AML-193 (cell line): ENCODE measurements at places on chromosomes 1 and 21.

GRCh38 chr1:164865385-164865784 is 306.4 kb downstream of the PBX1 start:
- DNase-seq, result no peak

- no peak for DNase-seq
Observed at GRCh38 chr1:217311766-217312165, 319.1 kb downstream of the GPATCH2 start.

DNA sequence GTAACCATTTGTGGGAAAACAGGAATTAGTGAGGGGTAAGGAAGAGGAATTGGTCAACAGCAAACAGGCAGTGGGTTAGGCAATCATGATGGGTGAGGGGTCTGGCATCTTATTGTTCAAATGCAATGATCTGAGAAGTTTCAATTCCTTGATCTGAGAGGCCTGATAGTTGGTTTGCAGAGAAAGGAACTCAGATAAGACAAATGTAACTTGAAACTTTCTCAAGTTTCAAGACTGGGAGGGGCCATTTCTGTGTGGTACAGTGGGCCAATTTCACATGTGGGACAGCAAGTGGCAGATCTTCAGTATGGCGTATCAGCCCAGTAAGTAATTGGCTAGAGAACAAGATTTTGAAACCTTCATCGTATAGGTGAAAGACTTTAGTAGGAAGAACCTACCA is 102.5 kb downstream of the XPR1 start:
- no peak for DNase-seq

- DNase-seq, result no peak
Observed at GRCh38 chr1:119959268-119960220, 63.2 kb upstream of the ADAM30 start.

DNA sequence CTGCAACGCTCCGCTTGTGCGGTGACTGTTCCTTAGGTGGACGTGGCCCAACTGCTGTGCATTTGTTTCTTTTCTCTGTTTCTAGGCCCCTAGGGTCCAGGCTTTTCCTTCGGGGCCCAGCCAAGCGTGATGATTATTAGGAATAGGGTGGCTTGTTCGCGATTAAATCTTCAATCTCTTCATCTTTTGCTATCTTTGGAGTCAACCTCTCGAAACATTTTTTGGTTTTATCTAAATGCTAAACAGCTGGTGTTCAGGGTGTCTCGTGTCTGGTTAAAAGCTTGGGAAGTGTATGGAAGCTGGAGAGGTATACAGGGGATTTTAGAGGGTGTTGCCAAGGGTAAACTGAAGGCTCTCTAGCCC is 844 bp upstream of the PLD5 start:
- DNase-seq, result no peak

GRCh38 chr1:39213511-39214002 is 9.1 kb downstream of the MACF1 start:
- no peak for DNase-seq

- no peak for DNase-seq
Observed at GRCh38 chr1:202597090-202597761, 113.0 kb downstream of the SYT2 start.

DNA sequence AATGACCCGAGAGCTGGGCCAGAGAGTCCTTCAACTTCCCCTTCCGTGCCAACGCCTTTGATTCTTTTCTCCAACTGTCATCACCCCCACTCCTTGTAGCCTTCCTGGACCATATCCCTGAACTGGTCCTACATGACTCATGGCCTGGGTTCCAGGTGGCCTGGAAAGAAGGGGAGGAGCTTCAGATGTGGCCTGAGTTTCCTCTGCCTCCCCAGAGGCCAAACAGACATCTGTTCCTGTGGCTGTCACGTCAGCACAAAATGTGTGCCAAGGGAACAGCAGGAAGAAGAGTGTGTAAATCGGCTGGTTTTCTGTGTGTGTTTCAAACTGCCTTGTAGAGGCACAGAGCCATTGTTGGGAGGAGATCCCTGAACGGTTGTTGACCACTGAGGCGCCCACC is 24.9 kb upstream of the KIRREL1 start:
- no peak for DNase-seq

GRCh38 chr1:51009381-51009780 is 39.3 kb downstream of the CDKN2C start:
- DNase-seq, result no peak

GRCh38 chr1:39984951-39985350 is 30.0 kb downstream of the MFSD2A start:
- DNase-seq, result no peak

DNA sequence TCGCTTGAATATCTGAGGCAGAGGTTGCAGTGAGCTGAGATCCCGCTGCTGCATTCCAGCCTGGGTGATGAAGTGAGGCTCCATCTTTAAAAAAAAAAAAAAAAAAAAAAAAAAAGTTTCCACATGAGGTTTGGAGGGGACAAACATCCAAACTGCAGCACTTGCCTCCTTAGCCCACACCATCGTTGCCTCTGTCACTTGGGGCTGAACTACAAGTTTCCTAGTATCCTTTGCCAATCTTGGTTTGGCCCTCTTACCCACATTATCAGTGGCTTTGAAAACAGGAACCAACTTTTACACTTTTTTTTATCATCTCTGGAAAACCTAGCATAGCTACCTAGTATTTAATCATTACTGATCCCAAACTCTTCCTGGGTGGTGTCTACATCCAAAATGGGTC is 59.2 kb downstream of the CLSTN1 start:
- peak; percentile 21 for DNase-seq

GRCh38 chr1:180636138-180636537 is 4.3 kb downstream of the XPR1 start:
- no peak for DNase-seq

DNA sequence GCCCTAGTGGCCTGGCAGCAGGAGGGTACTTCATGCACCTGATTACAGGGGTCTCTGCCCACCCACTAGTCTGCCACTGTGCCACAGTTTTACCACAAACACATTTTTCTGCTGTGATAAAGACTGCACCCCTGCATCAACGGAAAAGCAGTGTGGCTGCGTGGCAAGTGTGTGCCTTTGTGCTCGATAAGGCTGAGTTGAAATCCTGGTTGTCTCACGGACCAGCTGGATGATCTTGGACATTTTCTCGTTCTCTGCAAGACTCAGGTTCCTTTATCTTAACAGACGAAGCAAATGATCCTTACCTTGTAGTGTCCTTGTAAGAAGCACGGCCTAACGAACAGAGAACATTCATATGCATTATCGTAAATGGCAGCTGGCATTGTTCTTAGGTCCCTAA is 10.2 kb downstream of the GRHL3 start:
- DNase-seq, result no peak

DNA sequence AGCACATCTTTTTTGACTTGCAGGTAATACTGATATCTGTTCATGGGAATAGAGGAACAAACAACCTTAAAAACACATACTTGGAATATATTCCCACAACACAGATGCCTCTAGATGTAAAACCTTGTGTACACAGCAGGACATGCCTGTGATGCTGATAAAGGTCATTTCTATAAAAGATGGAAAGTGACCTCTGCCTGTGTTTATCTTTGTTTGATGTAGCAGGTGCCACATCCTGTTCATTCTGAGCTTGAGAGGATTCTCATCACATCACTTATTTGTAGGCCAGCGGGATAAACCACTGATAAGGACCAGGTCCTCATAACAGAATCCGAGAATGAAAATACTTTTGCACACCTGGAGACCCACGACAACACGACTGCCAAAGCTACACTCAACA is 133.7 kb downstream of the SMYD2 start:
- no peak for DNase-seq

DNA sequence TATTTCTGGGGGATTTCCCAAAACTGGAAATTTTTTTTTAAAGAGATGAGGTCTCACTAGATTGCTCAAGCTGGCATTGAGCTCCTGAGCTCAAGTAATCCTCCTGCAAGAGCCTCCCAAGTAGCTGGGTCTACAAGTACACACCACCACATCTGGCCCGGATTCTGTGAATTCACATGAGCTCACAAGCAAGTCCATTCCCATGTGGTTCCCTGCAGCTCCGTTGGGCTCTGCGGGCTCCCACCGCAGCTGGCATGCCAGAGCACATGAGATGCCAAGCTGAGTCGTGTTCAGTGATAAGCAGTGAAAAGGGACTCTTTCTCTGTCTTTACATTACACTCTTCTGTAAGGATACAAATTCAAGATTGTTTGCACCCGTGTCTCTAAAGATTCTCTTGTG is 21.9 kb upstream of the TTF2 start:
- no peak for DNase-seq

- no peak for DNase-seq
Observed at GRCh38 chr1:22738522-22738921, 27.9 kb downstream of the EPHB2 start.

DNA sequence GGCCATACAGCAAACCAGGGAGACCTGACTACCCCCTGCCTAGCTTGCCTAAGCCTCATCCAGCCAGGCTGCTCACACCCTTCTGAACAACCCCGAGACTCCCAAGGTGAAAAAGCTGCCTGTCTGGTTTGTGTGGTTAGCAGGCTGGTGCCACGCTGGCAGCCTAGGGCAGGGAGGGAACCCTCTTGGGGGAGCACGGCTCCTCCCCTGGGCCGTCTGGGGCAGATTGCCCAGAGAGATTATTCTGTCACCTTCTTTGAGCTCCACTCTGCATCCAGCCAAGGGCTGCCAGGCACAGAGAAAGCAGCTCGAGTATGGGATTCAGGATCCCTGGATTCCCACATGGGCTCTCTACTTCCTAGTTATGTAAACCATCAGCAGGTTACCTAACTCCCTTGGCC is 27.5 kb upstream of the TCEA3 start:
- no peak for DNase-seq

- DNase-seq, result no peak
Observed at GRCh38 chr1:62321446-62321845, 2.2 kb upstream of the KANK4 start.

GRCh38 chr1:88730132-88730675 is 46.1 kb downstream of the PKN2 start:
- peak; percentile 49 for DNase-seq

- peak; percentile 90 for DNase-seq
Observed at GRCh38 chr1:100400404-100400803, 48.1 kb downstream of the CDC14A start.

DNA sequence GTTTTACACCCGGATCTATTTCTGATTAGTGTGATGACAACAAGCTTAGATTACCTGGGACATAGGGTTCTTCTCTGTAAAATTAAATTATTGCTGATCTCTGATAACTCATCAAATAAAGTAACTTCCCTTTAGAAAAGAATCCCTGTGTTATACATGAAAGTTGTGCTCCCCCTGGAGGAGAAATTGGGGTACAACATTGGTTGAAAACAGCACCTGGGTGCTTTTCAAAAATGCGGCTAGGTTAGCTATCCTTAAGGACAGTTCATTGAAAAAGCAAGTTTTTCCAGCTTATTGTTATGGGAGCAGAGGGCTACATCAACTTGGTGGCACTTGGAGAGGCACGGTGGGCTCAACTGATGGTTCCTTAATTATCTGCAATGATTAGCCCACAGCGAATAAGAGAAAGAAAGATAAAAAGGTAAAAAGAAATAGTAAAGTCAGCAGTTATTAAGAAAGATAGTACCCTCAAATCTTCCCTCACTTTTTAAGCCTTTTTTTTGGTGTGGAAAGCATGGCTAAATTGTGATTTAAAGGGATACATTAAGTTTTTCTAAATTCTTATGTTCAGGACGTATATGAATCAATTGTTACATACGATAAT is 97.8 kb downstream of the FMN2 start:
- DNase-seq, result peak; percentile 45

- DNase-seq, result no peak
Observed at GRCh38 chr1:116388122-116388521, 15.1 kb downstream of the ATP1A1 start.

DNA sequence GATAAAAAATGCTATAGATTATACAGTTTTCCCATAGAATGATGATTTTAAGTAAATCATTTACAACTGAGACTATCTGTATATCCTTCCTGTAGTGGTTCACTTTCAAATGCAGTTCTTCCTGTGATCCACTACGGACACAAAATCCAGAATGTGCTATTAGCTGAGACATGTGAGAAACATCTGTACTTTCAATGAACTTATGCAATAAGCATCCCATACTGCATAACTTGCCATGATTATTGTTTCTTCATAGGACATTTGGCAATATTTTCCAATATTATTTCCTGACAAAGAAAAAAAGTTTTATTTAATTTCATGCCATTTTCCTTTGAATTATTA is 83.5 kb upstream of the PRDX6 start:
- DNase-seq, result no peak

DNA sequence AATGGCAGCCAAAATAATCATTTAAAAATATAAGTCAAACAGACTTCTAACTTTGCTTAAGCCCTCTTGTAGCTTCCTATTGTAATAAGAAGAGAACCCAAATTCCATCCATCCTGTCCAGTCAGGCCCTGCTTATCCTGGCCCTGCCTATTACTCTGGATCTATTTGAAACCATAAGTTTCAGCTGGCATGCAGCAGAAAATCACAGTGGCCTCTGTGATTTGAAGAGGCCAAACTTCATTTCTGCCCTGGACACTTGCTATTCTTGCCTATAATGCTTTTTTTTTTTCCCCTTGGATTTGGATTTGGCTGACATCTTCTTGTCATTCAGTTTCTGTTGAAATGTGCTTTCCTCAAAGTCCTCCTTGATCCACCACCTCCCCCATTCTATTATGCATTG is 642.8 kb downstream of the USP25 start:
- DNase-seq, result no peak

DNA sequence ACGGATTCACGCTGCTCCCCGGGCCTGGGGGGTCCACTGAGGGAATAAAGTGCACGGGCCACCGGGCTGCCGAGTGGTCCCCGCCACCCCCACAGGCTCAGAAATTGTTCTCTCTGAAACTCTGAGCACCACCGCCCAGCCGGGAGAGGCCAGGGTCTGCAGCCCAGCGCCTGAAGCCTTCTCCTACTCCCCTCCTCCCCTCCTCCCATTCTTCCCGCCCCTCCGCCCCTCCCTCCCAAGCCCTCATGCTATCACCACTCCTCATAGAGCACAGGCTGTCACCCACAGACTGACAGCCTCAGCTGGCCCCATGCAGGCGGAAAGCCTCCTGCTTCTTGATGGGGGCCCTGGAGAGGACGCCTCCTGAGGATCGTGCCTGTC is 707 bp upstream of the GPR153 start:
- no peak for DNase-seq

- DNase-seq, result no peak
Observed at GRCh38 chr1:45001011-45001481, 10.1 kb downstream of the HECTD3 start.

DNA sequence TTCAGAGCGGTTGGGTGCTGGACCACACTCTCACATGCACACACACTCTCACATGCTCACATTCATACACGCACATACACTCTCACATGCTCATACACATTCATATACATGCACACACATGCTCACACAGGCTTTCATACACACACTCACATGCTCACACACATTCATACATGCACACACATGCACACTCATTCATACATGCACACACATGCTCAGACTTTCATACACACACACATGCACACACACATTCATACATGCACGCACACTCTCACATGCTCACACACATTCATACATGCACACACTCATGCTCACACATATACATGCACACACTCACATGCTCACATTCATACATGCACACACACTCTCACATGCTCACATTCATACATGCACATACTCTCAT is 6.0 kb upstream of the CD55 start:
- no peak for DNase-seq

- no peak for DNase-seq
Observed at GRCh38 chr1:28517649-28517999, 11.8 kb downstream of the RCC1 start.
